NCI-H1105 (cell line): ENCODE measurements at places on chromosomes 11 and 22.
A peak's percentile ranks its signal among the peaks of the same experiment; 100 is the strongest.

- DNase-seq = no peak
These were observed 346.4 kb upstream of the ARHGAP42 start for GRCh38 chr11:100340466-100341319.

DNA sequence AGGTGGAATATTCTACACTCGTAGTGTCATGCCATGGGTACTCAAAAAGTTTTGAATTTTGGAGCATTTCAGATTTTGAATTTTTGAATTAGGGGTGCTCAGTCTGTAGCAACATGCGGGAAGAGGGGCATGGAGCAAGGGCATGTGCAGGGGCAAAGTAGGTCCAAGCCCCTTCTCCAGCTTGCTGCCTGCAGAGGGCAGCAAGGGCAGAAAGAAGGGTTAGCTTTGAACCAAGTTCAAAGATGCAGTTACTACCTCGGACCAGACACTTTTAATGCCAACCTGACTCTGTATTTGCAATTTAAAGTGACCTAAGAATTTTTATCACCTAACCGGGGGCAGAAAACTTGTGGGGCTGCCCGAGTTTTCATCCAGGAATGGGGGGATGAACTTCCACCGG, 68.2 kb downstream of the CD82 start:
- no peak for DNase-seq

DNA sequence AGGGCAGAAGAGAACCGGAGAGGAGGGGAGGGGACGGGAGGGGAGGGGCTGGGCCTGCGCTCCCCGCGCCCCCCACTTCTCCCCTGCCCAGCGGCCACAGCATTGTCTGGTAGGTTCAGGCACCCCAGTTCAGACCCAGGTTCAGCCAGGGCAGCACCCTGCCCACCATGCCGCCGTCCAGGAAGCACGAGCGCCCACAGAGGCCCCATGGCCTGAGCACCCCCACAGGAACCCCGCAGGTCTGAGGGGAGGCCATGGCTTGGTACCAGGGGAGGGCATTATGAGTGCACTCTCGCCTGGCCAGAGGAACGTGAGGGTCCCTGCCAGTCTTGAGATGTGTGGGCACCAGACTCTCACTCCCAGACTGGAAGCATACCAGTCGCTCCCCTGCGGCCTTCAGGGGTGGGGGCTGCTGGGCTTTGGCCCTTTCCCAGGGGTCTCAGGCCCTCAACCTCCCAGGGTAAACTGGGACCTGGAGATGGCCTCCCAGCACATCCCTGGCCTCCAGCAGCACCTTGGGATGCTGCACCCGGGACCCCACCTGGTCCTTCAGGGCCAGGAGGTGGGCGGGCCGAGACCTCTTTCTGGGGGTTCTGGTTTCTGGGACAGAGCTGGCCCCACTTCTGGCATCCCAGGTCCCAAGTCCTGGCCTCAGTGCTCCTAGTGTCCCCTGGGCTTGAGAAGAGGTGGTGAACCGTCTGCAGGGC, 597 bp upstream of the PLXNB2 start:
- DNase-seq = no peak

DNA sequence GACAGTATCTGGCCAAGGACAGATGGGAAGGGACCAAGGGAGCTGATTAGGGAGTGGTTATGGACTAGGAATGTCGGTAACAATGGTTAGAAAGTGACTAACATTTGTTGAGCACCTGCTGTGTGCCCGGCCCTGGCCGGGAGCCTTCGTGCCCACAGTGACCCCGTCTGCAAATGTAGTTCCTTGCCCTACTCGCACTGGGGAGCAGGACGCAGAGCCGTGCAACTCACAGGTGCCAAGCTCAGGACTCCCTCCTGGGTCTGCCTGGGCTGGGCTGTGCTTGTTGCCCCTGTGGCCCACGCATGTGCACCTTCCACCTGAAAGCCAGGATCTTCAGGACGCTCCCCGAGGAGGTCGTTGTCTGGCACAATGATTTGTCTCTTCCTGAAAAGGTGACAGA, 56.7 kb upstream of the PPP6R3 start:
- DNase-seq = no peak

DNA sequence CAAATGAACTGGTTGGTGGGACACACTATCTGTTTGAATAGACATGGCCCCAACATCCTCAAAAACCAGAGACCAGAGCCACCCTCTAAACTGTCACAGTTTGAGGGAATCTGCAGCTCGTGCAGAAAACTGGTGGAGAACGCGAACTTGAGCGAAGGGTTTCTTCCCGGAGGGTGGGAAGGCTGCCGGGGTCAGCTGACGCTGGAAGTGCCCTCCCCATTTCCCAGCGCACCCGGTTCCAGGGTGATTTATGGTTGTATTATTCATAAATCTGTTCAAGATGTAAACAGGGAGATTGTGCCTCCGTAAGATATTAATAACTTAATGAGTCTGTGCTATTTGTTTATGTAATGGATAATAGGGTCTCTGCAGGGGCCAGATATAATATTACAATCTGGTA, 1396.7 kb downstream of the BRD1 start:
- DNase-seq = peak; percentile 31

- peak; percentile 71 for DNase-seq
These were observed 7.2 kb upstream of the FLRT1 start for GRCh38 chr11:64028398-64029115.

GRCh38 chr22:48092866-48093265, 1330.4 kb downstream of the TBC1D22A start:
- no peak for DNase-seq
